Calu3 (cell line): ENCODE measurements at places on chromosomes 3 and 15.

DNA sequence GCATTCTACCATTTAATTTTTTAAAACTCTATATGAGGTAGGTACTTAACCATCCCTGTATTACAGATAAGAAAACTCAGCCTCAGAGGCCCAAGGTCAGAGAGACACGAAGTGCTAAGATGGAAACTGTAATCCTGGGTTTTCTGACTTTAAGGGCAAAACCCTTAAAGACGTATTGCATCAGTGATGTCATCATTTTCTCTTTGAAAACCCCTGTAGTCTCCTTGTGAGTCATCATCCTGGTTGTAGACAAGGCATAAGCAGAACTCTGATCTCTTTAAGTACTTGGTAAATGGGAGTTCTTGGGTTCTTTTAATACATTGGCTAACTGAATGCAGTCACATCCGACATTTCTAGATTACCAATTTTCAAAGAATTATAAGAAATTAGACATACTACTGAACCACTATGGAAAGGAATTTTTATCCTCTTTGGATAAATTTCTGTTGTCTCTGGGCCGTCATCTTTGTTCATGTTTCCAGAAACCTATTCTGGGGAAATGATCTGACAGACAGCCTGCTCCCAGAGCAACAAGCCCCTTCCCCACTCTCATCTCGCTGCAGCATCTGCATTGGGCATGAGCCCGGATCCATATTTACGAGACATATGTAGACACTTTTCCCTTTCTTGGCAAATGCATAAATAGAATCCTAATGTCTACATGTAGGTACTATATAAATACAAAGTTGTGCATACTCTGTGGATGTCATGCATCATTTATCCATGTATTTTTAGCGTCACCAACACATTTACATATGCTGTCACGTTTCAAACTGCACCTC lies 48.7 kb upstream of the MDFIC2 start:
- H3K27me3 ChIP-seq, result no peaks in the 10 kb centered on the region
- no peak overlapping the region for H3K4me3 ChIP-seq
- H3K4me1 ChIP-seq, result no peaks in the 10 kb centered on the region
- H3K36me3 ChIP-seq, result no peaks in the 10 kb centered on the region

GRCh38 chr15:79952329-79952728 lies 18.7 kb downstream of the BCL2A1 start:
- no peaks in the 10 kb centered on the region for H3K36me3 ChIP-seq
- no peak for DNase-seq
- H3K27me3 ChIP-seq, result no peaks in the 10 kb centered on the region
- H3K4me1 ChIP-seq, result peaks cover 8% of the 10 kb centered on the region

- no peak overlapping the region for H3K4me3 ChIP-seq
- DNase-seq, result no peak
- H3K27me3 ChIP-seq, result no peaks in the 10 kb centered on the region
- peaks cover 30% of the 10 kb centered on the region for H3K4me1 ChIP-seq
- peaks cover 15% of the 10 kb centered on the region for H3K36me3 ChIP-seq
- H3K27ac ChIP-seq, result no peak overlapping the region
Observed at GRCh38 chr3:174436367-174436766, 422.8 kb upstream of the NAALADL2 start.

GRCh38 chr15:68734352-68734751 lies 86.3 kb downstream of the ANP32A start:
- H3K27ac ChIP-seq, result no peak overlapping the region
- no peak overlapping the region for H3K4me3 ChIP-seq
- no peaks in the 10 kb centered on the region for H3K36me3 ChIP-seq

GRCh38 chr3:121786485-121786884 lies 36.9 kb upstream of the GOLGB1 start:
- H3K4me1 ChIP-seq, result no peaks in the 10 kb centered on the region
- H3K4me3 ChIP-seq, result no peak overlapping the region
- H3K36me3 ChIP-seq, result peaks cover 19% of the 10 kb centered on the region

GRCh38 chr3:123282461-123282860 lies 80.7 kb downstream of the SEC22A start:
- no peak overlapping the region for H3K4me3 ChIP-seq
- H3K27me3 ChIP-seq, result peaks cover 10% of the 10 kb centered on the region
- no peak overlapping the region for H3K27ac ChIP-seq
- H3K4me1 ChIP-seq, result no peaks in the 10 kb centered on the region
- DNase-seq, result no peak

GRCh38 chr15:76060118-76060989 lies 569 bp downstream of the TMEM266 start:
- peaks cover 20% of the 10 kb centered on the region for H3K4me1 ChIP-seq
- no peak overlapping the region for H3K27ac ChIP-seq
- peaks cover 72% of the 10 kb centered on the region for H3K27me3 ChIP-seq
- H3K4me3 ChIP-seq, result peak overlapping the region; percentile 66
- peaks cover 14% of the 10 kb centered on the region for H3K36me3 ChIP-seq
- DNase-seq, result no peak
